ENCODE measurements at places on chromosomes 16 and 17.

DNA sequence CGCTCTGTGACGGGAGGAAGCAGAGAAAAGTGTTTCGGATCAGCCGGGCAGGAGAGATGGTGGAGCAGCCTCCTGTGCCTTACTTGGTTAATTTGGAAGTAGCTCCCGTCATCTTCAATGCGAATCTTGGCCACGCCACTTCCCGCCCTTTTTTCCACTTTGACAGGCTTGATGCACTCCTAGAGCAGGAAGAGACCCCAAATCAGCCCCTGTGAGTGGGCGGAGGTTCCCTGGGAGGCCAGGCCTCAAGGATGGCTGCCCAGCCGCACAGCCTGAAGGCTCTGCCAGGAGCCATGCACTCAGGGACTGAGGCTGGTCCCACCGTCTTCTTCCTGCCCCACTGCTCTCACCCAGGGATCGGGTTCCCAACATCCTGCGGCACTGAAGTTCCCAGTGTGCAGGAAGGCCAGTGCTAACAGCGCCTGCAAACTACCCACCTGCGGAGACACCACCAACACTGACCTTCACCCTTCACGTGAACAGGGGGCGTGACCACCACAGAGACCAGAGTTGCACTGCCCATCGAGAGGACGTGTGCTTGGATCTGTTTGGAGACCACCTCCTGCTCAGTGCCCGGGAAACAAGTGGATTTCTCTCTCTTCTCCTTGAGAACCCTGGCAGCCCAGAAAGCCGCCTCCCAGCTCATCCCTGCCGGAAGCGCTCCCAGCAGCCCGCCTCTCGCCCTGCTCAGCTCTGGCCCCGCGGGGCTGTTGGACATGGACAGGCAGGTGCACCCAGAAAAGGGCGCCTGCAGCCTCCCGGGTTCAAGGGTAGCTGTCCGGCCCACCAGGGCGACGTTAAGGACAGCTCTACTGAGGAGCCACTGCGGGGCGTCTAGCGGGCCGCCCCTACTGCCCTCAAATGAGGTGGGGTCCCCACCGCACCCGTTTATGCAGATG is 988 bp downstream of the CIAO3 start:
- DNase-seq: no peak

GRCh38 chr17:15947976-15948752 is 3.2 kb downstream of the ADORA2B start:
- no peak for DNase-seq

- DNase-seq: no peak
Measured at GRCh38 chr17:10211666-10212065, 13.3 kb upstream of the GAS7 start.

- DNase-seq: no peak
Measured at GRCh38 chr17:54194268-54194667, 371.5 kb downstream of the KIF2B start.

- no peak for DNase-seq
Measured at GRCh38 chr17:17706140-17707060, 25.1 kb downstream of the RAI1 start.

- DNase-seq: no peak
Measured at GRCh38 chr17:78429618-78429995, 51.2 kb downstream of the PGS1 start.

DNA sequence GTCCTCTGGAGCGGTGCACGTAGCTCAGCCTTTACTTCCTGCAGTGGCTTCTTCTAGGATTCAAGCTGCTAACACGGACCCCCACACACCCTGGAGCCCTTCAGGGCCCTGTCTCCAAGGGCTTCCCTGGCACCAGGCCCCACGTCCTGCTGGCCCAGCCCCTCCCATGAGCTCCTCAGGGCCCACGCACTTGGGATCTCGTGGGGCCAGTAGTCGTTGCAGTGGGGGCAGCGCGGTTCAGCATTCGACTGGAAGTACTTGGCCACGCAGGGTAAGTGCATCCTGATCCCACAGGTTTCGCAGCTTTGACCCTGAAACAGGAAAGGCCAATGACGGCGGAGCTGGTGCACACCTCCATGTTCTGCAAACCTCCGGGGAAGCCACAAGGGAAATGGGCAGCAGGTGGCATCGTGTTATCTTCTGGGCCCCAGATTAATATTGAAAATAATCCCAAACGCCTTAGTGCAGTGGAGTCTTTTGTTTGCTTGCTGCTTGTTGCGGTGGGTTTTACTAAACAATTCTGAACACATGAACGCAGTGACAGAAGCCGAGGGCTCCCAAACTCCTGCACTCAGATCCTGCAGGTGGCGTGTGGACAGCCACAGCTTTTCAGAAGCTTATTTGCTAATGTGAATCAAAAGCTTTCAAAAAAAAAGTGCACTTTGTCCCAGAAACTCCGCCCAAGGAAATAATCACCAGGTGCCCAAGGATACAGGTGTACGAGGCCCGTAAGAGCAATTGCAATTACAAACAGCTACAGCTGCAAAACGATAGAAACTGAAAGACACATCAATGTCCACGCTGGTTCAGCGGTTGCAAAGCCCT is 22.4 kb downstream of the KDM8 start:
- no peak for DNase-seq

DNA sequence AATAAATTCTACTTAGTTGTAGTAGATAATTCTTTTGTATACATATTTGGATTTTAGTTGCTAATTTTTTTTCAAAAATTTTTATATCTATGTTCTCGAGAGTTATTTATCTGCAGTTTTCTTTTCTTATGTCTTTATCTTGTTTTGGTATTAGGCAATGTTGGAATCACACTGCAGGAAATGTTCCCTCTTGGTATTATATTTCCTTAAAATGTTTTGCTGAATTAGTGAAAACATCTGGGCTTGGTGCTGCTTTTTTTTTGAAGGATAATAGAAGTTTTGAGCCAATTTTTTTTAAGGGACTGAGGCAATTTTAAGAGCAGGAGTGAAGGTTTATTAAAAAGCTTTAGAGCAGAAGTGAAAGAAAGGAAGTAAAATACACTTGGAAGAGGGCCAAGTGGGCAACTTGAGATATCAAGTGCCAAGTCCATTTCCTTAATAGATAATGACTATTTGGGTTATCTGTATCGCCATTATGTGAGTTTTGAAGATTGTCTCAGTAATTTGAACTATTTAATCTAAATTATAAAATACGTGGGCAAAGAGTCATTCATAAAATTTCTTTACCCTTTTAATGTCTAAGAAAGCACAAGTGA is 1390.1 kb upstream of the CDH8 start:
- no peak for DNase-seq

All from cortex of kidney (tissue), 1 donor.